Uterus (tissue), 4 donors: ENCODE measurements at places on chromosomes 5 and 9. TPM values are rescaled to one million over a fixed set of nuclear protein-coding genes. Genes with fewer than 3 reads are reported as not detected.

Gene GARIN3
- not detected for total RNA-seq

Gene HRH2
- 4.1 TPM for total RNA-seq

Gene SPINK6
- not detected for total RNA-seq

Gene GPR151
- not detected for total RNA-seq

Gene C6
- total RNA-seq = 2.0 TPM

Gene SH2D3C
- total RNA-seq = 22.9 TPM

Gene PDE8B
- 41.0 TPM for total RNA-seq

Gene TRPM3
- 4.5 TPM for total RNA-seq

Gene DBH
- not detected for total RNA-seq

Gene ARRDC1
- 25.1 TPM for total RNA-seq

Gene GABRA1
- not detected for total RNA-seq

Gene ENTREP1
- 10.3 TPM for total RNA-seq

Gene LMX1B
- not detected for total RNA-seq

Gene SLC36A2
- total RNA-seq = not detected

Gene PTPRD
- total RNA-seq = 3.8 TPM

Gene PRR16
- total RNA-seq = 19.7 TPM

Gene PCDHA10
- 0.29 TPM for total RNA-seq

Gene C5orf52
- total RNA-seq = not detected

Gene PTPN3
- total RNA-seq = 2.6 TPM

Gene AK8
- total RNA-seq = not detected

Gene TAF11L10
- not detected for total RNA-seq

Gene STOML2
- 62.9 TPM for total RNA-seq

Gene DPYSL3
- total RNA-seq = 121 TPM

Gene SMARCA2
- total RNA-seq = 51.7 TPM

Gene MED7
- 16.7 TPM for total RNA-seq

Gene ALDH1A1
- total RNA-seq = 87.9 TPM

Gene IRX2
- not detected for total RNA-seq

Gene NDFIP1
- total RNA-seq = 85.2 TPM

Gene TXN
- 128 TPM for total RNA-seq

Gene FST
- 5.9 TPM for total RNA-seq
